ENCODE measurements at places on chromosomes 16 and 17.

GRCh38 chr17:8477715-8478441 is 42.2 kb downstream of the NDEL1 start:
- DNase-seq, result no peak

- no peak for DNase-seq
Observed at GRCh38 chr17:74223901-74224300, 10.5 kb downstream of the TTYH2 start.

DNA sequence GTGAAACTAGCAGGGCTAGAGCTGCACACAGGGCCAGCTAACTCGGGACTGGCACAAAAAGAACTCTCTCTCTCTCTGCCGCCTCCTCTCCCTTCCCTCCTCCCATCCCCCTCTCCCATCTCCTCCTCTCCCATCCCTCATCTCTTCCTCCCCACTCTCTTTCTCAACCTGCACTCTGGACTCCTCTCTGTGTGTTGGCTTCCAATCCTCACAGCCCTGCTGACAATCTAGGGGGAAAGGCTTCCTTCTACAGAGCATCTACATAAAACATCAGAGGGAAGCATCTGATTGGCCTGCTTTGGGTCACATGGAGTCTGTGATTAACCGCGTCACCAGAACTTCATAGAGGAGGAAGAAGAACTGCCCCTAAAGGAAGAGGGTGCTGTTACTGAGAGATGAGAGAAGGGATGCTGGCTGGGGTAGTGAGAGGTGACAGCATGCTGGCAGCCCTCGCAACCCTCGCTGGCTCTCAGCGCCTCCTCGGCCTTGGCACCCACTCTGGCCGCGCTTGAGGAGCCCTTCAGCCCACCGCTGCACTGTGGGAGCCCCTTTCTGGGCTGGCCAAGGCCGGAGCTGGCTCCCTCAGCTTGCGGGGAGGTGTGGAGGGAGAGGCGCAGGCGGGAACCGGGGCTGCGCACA is 12.8 kb upstream of the ZFP90 start:
- no peak for DNase-seq

GRCh38 chr16:336269-336668 is 16.3 kb downstream of the AXIN1 start:
- DNase-seq, result no peak

- no peak for DNase-seq
Observed at GRCh38 chr17:2057175-2057759, 2.4 kb downstream of the HIC1 start.

DNA sequence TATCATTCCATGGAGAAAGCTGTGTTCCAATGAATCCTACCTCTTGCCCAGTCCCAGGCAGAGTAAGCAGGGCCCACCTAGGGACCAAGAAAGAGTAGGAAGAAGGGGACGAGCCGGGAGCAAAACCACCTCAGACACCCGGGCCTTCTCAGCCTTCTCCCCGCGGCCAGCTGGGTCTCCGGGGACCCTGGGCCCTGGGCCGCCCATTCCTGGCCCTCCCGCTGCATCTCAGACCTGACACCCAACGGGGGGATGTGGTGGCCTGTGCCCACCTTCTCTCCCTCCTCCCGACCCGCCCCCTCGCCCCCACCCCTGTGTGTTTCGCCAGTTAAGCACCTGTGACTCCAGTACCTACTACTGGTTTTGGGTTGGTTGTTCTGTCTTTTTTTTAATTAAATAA is 11.4 kb upstream of the CACNG1 start:
- no peak for DNase-seq

All from Panc1 (cell line).